ENCODE measurements at places on chromosomes 5 and 9.

DNA sequence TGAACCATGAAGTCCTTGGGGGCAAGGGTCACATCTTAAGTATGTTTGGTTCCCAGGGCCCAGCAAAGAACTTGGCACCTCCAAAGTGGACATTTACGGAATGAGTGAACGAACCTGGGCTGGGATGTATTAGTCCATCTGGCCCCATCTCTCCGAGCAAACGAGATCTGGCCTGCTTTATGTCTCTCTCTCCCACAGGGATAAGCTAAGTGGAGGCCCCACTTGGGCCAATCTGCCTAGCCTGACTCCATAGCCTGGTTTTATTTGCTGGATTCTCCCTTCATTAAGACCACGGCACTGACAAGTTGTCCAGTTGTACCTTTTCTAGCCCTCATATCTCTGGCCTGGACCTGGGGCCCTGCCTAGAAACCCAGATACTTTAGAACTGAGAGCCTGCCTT is 2.1 kb downstream of the TTLL11 start:
- DNase-seq: no peak

GRCh38 chr9:5621327-5621726 is 7.6 kb upstream of the RIC1 start:
- no peak for DNase-seq

- DNase-seq: no peak
Observed at GRCh38 chr5:133236541-133236951, 184.7 kb downstream of the HSPA4 start.

- no peak for DNase-seq
Observed at GRCh38 chr5:173812811-173813550, 75.2 kb upstream of the CPEB4 start.
